ENCODE measurements at places on chromosomes 2 and 18. TPM values are rescaled to one million over a fixed set of nuclear protein-coding genes. Genes with fewer than 3 reads are reported as not detected.

DNA sequence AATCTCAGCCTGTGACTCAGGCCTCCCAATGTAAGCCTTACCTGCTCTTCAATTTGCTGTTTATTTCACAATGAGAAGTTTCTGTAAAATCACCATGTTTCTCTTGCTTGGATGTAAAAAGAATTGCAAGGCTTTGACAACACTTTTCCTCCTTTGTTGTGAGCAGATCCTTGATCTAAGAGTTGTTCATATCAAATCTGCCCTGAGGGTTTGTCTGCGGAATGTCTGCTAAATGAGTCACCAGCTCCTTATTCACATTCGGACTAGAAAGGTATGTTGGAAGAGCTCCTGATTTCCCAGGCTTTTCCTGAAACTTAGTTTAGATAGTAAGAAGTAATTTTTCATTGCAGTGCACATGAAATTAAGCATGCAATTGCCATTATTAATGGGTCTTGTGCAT lies 268.2 kb upstream of the TCF4 start:
- H3K27me3 ChIP-seq, result no peaks in the 10 kb centered on the region
- no peak for DNase-seq
- no peaks in the 10 kb centered on the region for H3K4me1 ChIP-seq
- H3K36me3 ChIP-seq, result no peaks in the 10 kb centered on the region

DNA sequence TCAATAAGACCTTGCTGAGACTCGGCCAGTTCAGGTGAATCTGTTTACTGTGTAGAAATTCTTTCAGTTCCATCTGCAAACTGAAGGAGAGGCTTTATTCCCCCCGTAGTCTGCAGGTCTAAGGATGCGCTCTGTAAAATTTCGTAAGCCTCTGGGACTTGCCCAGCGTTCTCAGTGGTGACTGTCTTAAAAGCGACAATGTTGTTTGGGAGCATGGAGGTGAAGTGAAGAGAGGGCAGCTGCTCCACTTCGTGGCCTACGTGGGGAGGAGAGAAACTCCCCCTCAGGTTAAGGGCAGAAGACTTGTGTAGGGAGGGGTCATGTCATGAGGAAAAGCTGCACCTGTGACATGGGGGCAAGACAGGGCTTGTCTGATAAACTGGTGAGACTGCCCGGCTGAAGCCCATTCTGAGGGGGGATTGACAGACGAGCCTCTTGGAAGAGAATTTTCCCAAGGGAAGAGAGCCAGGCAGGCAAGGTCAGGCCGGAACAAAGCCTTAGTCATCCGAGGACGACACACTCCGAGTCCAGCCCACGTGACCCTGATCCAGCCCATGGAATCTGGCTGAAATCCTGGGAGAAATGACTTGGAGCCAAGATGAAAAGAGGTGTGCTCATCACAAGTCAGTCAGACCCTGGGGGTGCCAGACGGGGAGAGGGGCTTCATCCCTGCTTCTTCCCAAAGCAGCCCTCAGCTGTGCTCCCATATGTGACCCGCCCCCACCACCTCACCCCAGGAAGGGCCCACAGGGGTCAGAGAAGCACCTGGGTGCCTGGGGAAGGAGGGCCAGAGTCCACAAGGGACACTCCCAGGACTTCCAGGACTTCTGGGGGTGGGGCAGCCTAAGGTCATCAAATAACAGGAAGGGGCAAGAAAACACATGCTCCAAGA lies 88.5 kb upstream of the SH3BP4 start:
- peaks cover 7% of the 10 kb centered on the region for H3K4me1 ChIP-seq
- no peaks in the 10 kb centered on the region for H3K27me3 ChIP-seq
- no peak overlapping the region for H3K27ac ChIP-seq
- no peak overlapping the region for H3K4me3 ChIP-seq
- peak; percentile 71 for DNase-seq
- H3K36me3 ChIP-seq, result no peaks in the 10 kb centered on the region

- H3K36me3 ChIP-seq, result no peaks in the 10 kb centered on the region
- H3K4me3 ChIP-seq, result no peak overlapping the region
- no peaks in the 10 kb centered on the region for H3K27me3 ChIP-seq
- H3K27ac ChIP-seq, result no peak overlapping the region
- no peaks in the 10 kb centered on the region for H3K4me1 ChIP-seq
Observed at GRCh38 chr18:54280220-54280569, 10.9 kb downstream of the POLI start.

DNA sequence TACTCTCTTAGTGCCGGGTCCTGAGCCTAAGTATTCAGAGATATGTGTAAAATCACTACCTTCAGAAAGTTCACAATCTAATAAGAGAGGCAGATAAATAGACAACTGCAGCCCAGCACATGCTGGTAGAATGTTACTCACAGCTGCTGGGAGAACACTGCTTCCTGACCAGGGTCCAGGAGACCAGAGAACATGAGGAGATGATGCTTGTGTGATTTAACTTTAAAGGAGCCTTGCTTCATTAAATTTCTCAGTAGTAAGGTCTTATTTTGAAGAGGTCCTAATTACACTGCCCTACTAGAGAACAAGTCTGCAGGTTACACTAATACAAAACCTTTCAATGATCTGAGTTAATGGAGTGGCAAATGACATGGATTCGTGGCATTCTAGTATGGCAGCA lies 209.9 kb upstream of the TRIB2 start:
- H3K4me3 ChIP-seq, result no peak overlapping the region
- H3K27me3 ChIP-seq, result no peaks in the 10 kb centered on the region
- no peak for DNase-seq

- H3K27me3 ChIP-seq, result no peaks in the 10 kb centered on the region
- H3K4me3 ChIP-seq, result peak overlapping the region; percentile 29
- no peaks in the 10 kb centered on the region for H3K36me3 ChIP-seq
- DNase-seq, result no peak
- no peak overlapping the region for H3K27ac ChIP-seq
- H3K4me1 ChIP-seq, result no peaks in the 10 kb centered on the region
Observed at GRCh38 chr2:154455866-154456265, 242.6 kb upstream of the KCNJ3 start.

GRCh38 chr2:64906853-64907536 lies 82.2 kb upstream of the SLC1A4 start:
- no peaks in the 10 kb centered on the region for H3K27me3 ChIP-seq
- no peak overlapping the region for H3K4me3 ChIP-seq
- no peak overlapping the region for H3K27ac ChIP-seq
- DNase-seq, result no peak
- H3K4me1 ChIP-seq, result peaks cover 2% of the 10 kb centered on the region

DNA sequence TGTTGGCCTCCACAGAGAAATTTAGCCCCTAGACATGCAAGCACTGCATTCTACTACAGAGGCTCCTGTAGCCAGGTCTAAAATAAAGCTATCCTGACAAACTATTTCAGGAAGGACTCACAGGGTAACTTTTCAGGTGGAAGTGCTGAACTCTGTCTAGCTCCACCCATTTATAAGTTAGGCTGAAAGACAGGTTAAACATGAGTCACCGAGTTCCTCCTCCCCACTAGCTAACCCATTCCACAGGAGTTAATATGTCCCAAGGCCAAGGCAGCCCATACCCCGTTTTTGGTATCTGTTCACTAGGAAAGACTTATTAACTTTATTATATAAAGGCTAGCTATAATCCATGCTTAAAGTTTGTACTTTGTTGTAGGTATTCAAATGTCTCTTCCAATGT lies 3.5 kb downstream of the CWC22 start:
- no peak overlapping the region for H3K27ac ChIP-seq
- no peaks in the 10 kb centered on the region for H3K27me3 ChIP-seq
- no peak overlapping the region for H3K4me3 ChIP-seq
- H3K4me1 ChIP-seq, result peaks cover 6% of the 10 kb centered on the region
- no peaks in the 10 kb centered on the region for H3K36me3 ChIP-seq
- no peak for DNase-seq

DNA sequence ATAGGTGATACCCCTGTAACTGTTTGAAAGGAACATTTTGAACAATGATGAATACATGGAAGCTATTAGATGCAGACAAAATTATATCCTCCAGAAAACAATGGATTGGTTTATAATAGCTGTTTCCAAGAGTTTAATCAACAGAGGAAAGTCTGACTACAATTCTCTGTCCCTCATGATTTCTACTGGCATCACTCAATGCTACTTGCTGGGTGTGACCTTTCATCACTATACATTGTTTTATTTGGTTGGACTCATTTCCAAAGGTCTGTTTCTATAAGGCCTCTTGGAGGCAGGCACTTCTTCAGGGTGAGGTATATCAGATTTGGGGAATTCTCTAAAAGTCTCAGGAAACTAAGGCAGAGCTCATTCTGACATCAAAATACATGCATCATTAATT lies 636.1 kb upstream of the SLC8A1 start:
- H3K4me3 ChIP-seq, result no peak overlapping the region
- DNase-seq, result no peak
- no peak overlapping the region for H3K27ac ChIP-seq
- H3K36me3 ChIP-seq, result no peaks in the 10 kb centered on the region
- H3K4me1 ChIP-seq, result no peaks in the 10 kb centered on the region

GRCh38 chr2:23656597-23656973 lies 270.3 kb downstream of the ATAD2B start:
- H3K27me3 ChIP-seq, result no peaks in the 10 kb centered on the region
- no peaks in the 10 kb centered on the region for H3K36me3 ChIP-seq
- no peak overlapping the region for H3K4me3 ChIP-seq
- no peaks in the 10 kb centered on the region for H3K4me1 ChIP-seq
- no peak for DNase-seq

DNA sequence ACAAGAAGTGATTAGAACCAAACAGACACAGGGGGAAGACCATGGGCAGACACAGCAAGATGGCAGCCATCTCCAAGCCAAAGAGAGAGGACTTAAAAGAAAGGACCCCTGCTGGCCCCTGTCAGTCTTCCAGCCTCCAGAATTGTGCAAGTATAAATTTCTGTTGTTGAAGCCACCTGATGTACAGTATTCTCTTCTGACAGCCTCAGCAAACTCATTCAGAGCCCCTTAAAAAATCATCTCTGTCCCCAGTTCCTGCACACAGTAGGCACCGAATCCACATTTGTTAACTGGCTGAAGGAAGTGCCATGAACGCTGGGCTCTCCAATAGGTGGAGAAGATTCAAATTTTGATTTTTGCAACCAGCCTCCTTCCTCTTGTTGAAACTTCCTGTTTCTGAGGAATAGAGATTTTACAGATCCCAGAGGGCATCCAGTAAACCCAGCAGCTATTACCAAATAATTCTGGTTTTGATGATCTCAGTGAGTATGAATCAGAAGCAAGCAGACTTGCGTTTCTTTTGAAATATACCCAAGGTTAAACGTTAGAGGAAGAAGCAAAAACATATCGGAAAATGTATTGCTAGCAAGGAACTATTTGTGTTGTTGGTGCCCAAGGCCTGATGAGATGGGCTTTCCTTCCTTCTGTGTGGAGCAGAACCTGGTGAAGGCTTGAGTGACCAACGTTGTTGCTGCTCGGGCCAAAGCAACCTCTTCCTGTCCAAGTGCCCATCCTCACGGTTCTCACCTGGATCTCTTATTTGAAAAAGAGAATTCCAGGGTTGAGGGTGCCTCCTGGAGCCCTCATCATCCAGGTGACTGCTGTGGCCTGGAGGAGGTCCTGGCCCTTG lies 47.7 kb upstream of the PLB1 start:
- H3K27me3 ChIP-seq, result no peaks in the 10 kb centered on the region
- DNase-seq, result no peak
- H3K4me3 ChIP-seq, result no peak overlapping the region
- H3K36me3 ChIP-seq, result no peaks in the 10 kb centered on the region
- H3K4me1 ChIP-seq, result no peaks in the 10 kb centered on the region

DNA sequence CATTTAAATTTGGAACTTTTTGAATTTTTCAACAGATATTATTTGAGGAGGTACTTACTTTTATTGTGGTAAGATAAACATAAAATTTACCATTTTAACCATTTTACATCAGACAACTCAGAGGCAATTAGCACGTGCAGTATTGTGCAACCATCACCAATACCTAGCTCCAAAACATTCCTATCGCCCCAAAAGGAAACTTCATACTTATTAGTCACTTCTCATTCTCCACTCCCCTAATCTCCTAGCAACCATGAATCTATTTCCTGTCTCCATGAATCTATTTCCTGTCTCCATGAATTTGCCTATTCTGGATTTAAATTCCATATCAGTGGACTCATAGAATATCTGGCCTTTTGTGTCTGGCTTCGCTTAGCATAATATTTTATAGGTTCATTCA lies 69.9 kb upstream of the FAM136A start:
- H3K4me3 ChIP-seq, result no peak overlapping the region
- no peaks in the 10 kb centered on the region for H3K27me3 ChIP-seq
- DNase-seq, result no peak
- H3K27ac ChIP-seq, result no peak overlapping the region

DNA sequence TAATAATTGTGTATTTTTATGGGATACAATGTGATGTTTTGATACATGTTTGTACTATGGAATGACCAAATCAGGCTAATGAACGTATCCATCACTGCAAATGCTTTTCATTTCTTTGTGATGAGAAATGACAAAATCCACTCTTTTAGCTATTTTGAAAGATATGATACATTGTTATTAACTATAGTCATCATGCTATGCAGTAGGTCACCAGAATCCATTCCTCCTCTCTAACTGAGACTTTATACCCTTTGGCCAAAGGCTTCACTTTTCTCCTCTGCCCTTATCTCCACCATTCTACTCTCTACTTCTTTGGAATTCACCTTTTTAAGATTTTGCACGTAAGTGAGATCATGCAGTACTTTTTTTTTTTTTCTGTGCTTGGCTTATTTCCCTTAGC lies 44.5 kb upstream of the TMEM17 start:
- no peak for DNase-seq
- no peaks in the 10 kb centered on the region for H3K27me3 ChIP-seq
- no peak overlapping the region for H3K27ac ChIP-seq

DNA sequence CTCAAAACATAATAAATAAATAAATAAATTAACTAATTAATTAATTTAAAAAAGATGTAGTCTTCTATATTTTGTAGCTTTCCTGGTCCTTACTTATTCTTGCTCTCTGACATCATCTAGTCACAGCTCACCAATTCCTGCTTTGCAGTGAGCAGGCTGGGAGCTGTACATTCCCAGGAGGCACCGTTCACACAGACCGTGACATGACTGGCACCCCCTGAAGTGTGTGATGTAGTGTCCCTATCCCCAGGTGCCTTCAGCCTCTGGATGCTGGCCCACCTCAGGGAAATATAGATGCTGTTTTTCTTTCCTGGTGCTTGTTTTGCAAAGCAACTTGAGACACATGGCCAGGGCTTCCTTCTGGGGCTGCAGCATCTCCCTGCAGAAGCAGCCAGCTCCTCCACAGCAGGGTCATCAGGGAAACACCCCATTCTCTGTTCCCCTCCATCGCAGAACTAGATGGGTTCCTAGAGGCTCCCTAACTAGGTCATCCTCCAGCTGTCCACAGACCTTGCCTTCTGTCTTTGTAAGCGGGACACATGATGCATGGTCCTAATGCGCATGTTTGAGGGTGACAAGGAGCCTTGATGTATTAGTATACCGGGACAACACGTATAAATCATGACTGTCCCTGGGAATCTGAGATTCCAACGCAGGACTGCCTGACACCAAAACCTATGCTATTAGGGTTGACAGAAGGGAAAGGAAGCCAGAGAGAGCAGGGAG lies 76.4 kb downstream of the RHOB start:
- H3K4me3 ChIP-seq, result no peak overlapping the region
- no peaks in the 10 kb centered on the region for H3K36me3 ChIP-seq
- peak; percentile 18 for DNase-seq
- H3K27me3 ChIP-seq, result no peaks in the 10 kb centered on the region

- no peaks in the 10 kb centered on the region for H3K4me1 ChIP-seq
- H3K36me3 ChIP-seq, result no peaks in the 10 kb centered on the region
- no peak for DNase-seq
- no peak overlapping the region for H3K27ac ChIP-seq
- no peak overlapping the region for H3K4me3 ChIP-seq
- H3K27me3 ChIP-seq, result no peaks in the 10 kb centered on the region
Observed at GRCh38 chr2:64780041-64780440, 126.3 kb upstream of the SERTAD2 start.

GRCh38 chr18:31610286-31611205 lies 18.9 kb downstream of the TTR start:
- no peaks in the 10 kb centered on the region for H3K36me3 ChIP-seq
- no peaks in the 10 kb centered on the region for H3K4me1 ChIP-seq
- H3K27ac ChIP-seq, result no peak overlapping the region
- no peaks in the 10 kb centered on the region for H3K27me3 ChIP-seq

Gene MSTN
- polyA plus RNA-seq, result 0.45 TPM

Gene SIX2
- polyA plus RNA-seq, result 0.18 TPM

Gene MAL
- polyA plus RNA-seq, result 0.90 TPM

Gene PRSS56
- not detected for polyA plus RNA-seq
